ENCODE measurements at places on chromosomes 2 and 18.
A peak's percentile ranks its signal among the peaks of the same experiment; 100 is the strongest.

GRCh38 chr2:69217333-69218080 is 169.5 kb downstream of the GFPT1 start:
- DNase-seq: no peak

GRCh38 chr2:138565230-138565598 is 63.6 kb downstream of the SPOPL start:
- DNase-seq: no peak

GRCh38 chr2:109375656-109376055 is 238.1 kb downstream of the SEPTIN10 start:
- no peak for DNase-seq

DNA sequence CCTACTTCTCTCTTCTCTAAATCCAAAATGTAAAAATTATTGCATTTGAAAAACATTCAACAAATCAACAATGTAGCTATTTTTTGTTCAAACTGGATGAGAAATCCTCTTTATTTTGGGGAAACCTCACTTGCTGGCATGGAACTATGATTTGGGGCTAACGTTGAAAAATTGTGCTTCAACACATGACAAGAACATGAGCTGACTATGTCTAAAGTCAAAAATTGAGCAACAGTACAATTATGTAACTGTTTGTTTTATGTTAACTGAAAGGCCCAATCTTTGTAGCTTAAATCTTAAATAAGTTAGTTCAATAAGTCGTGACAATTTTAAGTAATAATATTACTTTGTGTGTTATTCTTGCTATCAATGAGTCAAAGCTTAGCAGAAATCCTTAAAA is 67.3 kb downstream of the TMEFF2 start:
- no peak for DNase-seq

DNA sequence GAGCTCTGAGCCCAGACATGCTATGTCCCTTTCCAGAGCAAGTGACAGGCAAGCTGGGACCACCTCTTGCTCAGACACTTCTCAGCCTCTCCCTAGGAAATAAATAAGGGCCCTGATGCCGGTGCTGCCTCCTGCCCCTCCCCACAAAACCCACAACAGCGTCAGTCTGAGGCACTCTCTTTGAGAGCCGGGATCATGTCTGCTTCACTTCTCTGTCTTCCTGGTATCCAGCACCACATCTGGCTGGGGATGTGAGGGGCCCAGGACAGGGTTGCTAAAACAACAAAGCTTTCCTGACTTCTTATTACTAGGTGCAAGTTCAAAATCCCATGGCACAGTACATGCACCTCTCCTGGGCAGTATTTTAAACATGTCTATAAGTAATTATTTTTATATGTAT is 103.9 kb upstream of the GLI2 start:
- no peak for DNase-seq

GRCh38 chr2:65164426-65164891 is 34.6 kb upstream of the RAB1A start:
- DNase-seq: no peak

DNA sequence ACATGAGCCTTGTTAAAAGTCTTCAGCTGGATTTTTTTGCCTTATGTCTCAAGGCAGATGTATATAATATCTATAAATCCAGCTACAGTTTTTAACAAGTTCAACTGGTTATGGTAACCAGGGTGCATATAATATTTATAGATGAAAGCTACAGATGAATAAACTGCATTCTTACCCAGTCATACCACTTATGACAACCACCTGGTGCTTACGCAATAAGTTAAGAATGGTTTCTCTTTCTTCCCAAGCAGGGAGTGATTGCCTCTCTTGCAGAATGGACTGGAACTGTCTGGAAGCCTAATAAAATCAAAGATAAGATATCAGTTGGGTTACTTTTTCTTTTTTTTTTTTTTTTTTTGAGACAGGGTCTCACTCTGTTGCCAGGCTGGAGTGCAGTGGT is 19.6 kb downstream of the DHX57 start:
- no peak for DNase-seq

DNA sequence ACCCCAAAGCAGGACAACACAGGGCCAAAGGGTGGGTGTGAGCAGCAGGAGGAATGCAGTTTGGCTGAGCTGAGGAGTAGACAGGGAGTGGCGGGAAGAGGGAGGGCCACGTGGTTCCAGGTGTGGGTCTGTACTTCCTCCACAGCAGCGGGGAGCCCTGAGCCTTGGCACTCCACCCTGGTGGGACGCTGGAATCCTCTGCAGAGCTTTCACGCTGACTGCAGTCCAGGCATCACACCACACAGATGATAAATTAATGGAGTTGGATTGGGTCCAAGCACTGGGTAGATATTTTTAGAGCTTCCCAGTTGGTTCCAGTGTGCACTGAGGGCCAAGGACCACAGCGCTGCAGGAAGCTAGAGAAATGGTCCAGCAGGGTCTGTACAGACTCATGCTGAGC is 67.0 kb upstream of the TMEM200C start:
- DNase-seq: no peak

GRCh38 chr2:237866101-237866621 is 6.7 kb downstream of the RAMP1 start:
- DNase-seq: no peak

DNA sequence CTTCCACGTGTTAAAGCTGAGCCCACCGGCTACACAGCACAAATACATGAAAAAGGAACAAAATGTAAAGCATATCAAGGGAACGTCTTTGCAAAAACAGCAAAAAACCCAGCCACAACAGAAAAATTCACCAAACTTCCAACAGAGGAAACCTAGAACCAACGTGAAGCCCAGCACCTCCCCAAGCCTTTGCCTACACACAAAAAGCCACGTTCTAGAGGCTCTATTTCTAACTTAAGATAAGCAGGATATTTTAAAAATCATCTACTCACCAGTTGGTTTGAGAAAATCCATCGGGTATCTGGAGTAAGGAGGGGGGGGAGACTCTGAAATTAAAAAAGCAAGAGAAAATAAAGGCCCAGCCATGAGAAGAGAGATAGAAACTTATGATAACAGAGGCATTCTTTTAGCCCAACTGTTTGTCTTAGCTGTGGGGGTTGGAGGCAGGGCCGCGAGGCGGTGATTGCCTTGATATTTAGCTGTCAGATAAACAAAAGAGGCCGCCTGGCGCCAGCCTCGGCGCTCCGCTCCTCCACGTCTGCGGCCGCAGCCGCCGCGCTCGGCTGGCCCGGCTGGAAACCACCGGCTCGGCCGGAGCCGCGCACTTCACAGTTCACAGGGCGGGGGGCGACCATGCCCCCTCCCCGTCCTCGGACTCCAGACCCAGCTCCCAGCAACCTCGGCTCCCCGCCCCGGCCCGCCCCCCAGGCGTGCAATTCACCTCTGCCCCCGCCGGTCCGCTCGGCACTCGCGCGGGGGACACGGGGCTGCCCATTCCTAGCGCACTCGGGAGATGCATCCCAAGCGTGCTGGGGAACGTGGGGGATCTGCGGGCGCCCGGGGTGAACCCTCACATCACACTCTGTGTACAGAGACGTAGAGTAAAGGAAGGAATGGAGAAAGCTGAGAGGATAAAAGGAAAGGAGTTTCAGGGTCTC is 2.4 kb downstream of the SMAD7 start:
- DNase-seq: peak; percentile 63

DNA sequence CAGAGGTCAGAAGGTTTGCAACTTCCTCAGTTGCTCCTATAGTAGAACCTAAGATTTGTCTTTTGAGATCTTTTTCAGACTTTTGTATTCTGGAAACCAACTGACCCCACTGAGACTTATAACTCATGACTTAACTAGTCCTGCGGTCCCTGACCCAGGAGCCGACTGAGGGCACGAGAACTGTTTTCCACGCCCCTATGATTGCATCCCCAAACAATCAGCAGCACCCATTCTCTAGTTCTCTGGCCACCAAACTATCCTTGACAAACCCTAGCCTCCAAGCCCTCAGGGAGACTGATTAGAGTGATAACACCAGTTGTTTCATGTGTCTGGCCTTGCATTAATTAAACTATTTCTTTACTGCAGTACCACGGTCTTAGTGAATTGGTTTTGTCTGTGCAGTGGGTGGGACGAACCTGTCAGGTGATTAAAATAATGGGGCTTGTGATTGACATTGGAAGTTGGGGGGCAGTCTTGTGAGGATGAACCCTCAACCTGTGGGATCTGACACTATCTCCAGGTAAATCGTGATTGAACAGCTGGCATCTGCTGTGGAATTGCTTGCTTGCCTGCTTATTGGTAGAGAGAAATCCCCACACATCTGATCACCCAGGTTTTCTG is 95.7 kb downstream of the B3GNT2 start:
- no peak for DNase-seq

DNA sequence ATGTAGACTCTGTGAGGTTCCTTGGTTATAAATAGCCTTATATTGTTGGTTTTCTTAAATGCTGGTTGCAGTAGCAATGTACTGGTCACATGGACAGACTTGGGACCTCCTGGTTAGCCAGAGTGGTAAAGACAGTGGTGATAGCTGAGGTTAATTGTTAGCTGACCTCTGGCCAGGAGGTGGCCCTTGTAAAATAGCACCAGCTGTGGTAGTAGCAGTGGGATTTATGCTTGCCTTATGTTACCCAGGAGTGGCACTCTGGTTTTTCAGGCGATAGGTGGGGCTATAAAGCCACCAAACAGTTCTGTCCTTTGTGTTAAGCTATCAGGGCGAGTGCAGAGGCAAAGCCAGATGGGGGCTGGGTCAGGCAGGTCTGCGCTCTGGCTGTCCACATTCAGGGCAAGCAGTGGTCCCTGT is 94.8 kb upstream of the SRD5A2 start:
- DNase-seq: no peak

DNA sequence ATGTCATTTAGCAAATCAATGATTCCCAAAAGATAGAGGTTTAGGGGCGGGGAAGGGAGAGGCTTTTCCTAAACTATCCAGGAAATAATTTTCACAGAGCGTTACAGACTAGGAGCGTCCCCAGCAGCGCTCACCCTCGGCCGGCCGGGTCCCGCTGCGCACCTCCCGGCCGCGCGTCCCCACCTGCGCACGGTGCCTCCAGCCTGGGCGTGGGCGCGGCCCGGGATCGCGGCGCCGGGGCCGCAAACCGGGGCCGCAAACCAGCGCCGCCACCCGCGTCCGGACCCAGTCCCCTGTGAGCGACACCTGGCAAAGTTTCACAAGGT is 684 bp upstream of the ZCCHC2 start:
- DNase-seq: no peak

DNA sequence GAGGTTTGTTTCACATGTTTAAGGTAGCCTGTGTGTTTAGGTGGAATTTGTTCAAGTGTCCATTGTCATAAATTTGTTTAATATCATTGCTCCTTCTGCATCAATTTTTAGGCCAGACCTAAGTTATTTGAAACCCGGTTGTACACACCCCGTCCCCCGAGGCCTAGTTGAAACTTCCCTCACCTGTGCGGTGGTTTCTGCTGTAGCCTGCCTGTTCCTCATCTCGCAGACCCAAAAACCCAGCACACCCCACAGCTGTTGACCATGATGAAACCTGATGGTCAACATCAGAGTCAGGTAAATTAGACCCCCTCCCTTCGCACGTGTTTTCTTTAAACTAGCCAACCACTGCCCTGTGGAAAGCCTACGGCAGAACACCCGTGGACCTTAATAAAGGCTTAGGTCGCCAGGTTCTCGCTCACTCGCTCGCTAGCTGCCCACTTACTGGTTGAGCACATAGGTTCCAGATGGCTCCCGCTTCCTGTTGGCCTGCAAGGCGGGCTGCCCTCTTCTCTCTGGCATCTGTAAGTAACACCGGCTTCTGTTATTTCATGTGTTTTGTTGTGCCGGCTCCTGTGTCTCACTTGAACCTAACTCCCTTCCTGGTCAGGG is 64.4 kb downstream of the EML6 start:
- DNase-seq: no peak

DNA sequence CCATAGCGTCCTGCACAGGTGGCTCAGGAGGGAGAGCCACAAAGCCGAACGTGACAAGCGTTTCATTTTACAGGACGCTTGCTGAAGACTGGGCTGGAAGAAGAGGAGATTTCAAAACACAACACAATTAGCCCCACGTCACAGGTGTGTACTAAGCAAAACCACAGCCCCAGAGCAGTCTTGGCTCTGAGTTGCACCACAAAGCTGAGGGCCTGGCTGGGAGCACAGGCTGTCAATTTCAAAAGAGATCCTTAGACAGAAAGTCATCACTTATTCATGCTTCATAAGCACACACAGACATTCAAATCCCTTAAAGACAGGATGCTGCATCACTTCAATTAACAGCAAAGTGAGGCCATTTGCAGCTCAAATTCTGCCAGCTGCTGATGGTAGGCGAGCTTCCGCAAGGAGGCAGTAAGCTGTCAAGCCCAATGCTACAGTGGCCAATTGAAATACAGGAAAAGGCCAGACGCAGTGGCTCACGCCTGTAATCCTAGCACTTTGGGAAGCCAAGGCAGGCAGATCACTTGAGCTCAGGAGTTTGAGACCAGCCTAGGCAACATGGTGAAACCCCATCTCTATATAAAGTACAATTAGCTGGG is 79.6 kb downstream of the SKA1 start:
- DNase-seq: no peak

DNA sequence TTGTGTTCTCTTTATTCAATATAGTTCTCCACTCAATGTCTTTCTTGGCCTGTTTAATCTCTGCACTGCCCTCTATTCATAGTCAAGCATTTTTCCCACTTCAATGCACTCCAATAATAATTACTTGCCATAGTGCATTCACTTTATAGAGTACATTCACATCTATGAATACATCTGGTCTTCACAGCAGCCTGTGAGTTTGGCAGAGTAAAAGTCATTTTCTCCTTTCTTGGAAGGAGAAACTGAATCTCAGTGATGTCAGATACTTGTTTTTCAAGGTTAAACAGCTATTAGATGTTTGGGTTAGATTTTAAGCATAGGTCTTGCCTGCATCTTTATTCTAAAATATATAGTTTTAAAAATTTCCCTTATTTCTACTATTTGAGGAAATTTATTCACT is 373.2 kb downstream of the TRIB2 start:
- no peak for DNase-seq

GRCh38 chr2:170381678-170382077 is 203.7 kb downstream of the MYO3B start:
- no peak for DNase-seq

- DNase-seq: no peak
These were observed 71.8 kb downstream of the NUP35 start for GRCh38 chr2:183195998-183196409.
